ENCODE measurements at places on chromosomes 5 and 9.

DNA sequence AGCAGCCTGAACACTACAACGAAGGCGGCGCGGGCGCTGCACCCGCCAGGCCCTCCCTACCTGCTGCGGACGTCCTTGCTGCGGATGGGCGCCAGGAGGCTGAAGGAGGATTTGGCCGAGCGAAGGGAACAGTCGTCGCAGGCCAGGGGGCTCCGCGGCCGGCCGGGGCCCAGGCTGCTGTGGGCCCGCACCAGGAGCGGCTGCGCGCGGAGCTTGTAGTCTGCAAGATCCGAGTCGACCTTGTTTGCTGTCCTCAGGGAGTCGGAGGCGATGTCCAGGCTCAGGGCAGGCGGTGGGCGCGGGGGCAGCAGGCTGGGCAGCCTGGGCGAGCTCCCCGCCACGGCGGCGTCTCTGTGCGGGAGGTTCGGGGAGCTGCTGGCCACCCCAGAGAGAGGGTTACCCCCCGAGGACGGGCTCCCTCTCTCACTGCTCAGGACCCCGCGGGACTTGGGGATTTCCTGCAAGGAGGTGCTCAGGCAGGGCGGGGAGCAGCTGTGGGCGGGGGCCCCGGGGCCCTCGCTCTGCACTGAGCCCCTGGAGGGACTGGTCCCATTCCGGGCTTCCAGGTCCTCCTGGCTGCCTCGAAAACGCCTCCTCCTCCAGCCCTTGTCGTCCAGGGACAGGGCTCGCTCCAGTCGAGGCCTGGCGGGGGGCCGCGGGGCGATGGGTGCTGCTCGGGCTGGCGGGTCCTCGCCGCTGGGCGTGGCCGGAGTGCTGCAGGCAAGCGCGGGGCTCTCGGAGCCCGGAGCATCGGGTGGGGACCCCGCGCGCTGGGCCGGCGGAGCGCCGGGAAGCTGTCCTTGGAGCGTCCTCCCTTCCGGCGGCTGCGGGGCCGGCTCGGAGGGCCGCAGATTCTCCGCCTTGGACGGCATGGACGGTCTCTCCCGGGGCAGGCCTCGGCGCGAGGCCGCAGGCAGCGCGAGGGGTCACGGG, 831 bp downstream of the INPP5E start:
- DNase-seq, result peak; percentile 46

DNA sequence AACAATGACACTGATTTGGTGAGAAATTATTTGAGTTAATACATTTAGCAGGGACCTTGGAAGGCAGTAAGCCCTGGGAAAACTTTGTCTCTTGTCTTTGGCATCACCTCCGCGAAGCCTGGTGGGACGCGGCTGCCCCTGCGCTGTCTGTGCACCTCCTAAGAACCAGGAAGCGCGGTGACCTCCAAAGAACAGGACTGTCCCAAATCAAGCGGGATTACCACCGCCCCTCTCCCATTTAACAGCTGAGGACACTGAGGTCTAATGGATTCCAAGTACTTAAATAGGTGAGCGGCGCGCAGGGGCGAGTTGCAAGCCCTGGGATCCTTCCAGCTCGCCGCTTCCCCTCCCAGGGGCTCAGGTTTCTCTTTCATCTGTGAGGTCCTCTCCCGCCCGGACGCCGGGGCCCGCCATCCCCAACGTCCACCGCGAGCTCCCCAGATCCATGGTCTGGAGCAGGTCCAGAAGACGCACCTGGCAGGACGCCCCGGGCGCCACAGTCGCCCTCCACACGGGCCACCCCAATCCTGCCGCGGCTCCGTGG, 432 bp downstream of the STARD4 start:
- DNase-seq, result peak; percentile 59

DNA sequence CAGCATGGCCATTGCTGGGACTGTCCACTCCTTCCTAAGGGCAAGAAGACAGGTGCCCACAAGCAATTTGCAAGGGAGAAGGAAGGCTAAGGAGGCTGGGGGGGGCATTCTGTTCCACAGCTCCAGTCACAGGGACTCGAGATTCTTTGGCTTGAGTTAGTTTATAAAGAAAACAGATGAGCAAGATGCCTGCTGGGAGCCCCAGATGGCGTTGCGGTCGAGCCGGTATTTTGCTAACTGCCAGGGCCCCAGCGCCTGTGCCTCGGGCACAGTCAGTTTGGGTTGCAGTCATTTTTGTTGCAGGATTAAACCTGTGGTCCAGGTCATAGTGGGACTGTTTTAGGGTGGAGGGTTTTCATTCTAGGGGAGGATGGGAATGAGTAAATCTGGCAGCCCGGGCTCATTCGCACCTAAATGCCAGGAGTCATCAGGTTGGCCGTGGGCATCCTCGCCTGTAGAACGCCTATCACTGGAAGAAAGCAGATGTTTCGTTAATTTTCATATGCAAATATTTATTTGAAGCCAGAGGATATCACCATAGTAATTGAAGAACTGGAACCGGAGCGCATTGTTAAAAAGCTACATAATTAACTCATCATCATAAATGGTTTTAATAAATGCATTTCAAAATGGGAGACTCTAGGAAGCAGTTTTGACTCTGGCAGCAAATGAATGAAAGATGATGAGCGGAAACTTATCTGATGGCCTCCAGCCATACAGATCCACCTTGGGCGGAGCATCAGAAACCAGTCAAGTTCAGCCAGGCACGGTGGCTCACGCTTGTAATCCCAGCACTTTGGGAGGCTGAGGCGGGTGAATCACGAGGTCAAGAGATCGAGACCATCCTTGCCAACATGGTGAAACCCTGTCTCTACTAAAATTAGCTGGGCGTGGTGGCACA, 87.1 kb upstream of the FCN2 start:
- no peak for DNase-seq

GRCh38 chr5:96248131-96248530, 184.9 kb downstream of the PCSK1 start:
- no peak for DNase-seq

GRCh38 chr5:76818844-76819831, at the start of gene F2RL1:
TSS of gene F2RL1 (plus strand) at chr5:76819030. CDS start at chr5:76819183, 153 bp downstream.
- DNase-seq, result peak; percentile 92

DNA sequence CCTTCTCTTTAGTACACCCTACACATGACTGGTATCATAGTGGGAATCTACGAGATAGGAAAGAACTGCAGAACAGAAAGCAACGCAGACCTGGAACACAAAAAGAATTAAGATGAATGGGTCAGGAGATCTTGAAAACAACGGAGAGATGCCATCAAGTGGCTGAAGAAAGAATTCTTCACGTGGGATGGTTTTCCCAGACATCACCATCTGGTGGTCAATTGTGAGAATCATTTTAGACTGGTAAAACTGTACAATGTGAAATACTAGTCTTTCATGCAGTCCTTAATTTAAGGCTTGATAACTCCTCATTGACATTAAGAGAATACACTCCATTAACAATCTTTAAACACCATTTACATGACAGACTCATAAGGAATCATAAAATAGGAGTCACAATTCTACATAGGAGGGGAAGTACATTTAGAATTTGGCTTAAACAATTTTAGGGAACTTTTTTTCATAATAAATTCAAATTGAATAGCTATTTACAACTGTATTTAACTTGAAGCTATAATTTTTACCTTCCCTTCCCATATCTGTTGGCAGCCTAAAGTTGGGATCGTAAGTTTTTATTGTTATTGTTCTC, 128.4 kb upstream of the TRPM3 start:
- peak; percentile 64 for DNase-seq

DNA sequence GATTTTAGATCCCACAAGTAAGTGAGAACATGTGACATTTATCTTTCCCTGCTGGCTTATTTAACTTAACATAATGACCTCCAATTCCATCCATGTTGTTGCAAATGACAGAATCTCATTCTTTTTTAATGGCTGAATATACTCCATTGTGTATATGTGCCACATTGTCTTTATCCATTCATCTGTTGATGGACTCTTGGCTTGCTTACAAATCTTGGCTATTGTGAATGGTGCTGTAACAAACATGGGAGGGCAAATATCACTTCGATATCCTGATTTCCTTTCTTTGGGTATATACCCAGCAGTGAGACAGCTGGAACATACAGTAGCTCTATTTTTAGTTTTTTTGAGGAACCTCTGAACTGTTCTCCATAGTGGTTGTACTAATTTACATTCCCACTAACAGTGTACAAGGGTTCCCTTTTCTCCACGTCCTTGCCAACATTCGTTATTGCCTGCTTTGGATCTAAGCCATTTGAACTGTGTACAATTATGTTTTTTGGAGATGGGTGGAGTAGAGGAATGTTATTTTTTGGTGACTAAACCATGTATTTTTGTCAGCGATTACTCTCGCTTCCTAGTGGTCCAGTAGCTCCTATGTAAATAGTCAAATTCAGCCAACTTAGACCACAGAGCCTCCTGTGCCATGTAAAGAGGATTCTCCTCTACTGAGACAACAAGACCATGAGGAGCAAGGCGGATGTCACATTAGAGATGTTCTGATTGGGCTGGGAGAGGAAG, 60.6 kb downstream of the TNFSF15 start:
- DNase-seq, result no peak

Measured in M059J (cell line).